ENCODE measurements at places on chromosomes 7 and 10.

DNA sequence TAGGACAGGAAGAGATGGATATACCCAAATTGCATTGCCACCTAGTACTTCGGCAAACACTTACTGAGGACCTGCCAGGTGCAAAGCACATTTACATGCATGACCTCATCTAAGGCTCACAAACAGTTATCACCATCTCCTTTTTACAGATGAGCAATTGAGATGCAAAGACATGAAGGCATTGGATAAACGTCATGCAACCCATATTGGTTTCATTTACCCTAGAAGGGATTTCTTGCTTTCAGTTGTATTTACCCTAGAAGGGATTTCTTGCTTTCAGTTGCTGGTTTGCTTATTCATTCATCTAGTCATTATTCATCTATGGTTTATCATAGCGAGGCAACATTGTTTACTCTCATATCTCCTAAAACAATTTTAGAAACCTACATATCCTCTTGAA, 52.2 kb downstream of the STEAP1B start:
- no peak for DNase-seq

DNA sequence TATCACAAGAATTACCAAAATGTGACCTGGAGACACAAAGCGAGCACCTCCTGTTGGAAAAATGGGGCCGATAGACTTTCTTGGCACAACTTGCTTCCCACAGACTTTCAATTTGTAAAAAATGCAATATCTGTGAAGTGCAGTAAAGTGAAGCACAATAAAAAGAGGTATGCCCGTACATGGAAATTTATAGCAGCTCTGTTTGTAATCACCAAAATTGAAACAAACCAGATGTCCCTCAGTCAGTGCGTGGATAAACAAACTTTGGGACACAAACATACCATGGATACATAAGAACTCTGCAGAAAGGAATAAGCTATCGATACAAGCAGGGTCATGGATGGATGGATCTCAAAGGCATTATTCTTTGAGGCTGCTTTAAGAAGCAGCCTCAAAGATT, 33.6 kb downstream of the ARID5B start:
- no peak for DNase-seq

- DNase-seq = no peak
Observed at GRCh38 chr7:37999673-38000072, 79.2 kb downstream of the EPDR1 start.

GRCh38 chr10:72243822-72244437, 27.9 kb upstream of the ASCC1 start:
- no peak for DNase-seq

DNA sequence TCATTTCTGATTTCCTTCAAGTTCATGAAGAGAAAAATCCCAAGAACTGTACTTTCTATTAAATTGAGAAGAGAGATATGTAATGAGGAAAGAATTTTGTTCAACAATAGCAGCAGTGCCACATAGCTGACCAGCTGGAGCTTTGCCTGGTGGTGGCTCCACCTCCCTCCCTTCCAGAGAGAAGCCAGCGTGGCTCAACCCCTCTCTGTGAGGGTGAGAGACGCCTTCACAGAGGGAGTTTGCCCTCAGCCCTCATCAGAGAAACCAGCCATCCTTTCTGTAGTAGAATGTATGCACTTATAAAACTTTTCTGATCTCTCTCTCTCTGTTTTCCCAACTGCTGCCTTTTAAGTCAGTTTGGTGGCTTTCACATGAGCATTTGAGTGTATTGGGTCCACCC, 20.5 kb upstream of the COL1A2 start:
- peak; percentile 88 for DNase-seq
